H4 (cell line): ENCODE measurements at places on chromosomes 1 and 21. TPM values are rescaled to one million over a fixed set of nuclear protein-coding genes. Genes with fewer than 3 reads are reported as not detected.
A peak's percentile ranks its signal among the peaks of the same experiment; 100 is the strongest.

The SPATA46 gene
- not detected in 2 replicates for total RNA-seq

The LCE1B gene
- not detected in 2 replicates for total RNA-seq

- DNase-seq, result peak; percentile 76
Measured at GRCh38 chr1:22420455-22421053, 31.1 kb upstream of the ZBTB40 start.

DNA sequence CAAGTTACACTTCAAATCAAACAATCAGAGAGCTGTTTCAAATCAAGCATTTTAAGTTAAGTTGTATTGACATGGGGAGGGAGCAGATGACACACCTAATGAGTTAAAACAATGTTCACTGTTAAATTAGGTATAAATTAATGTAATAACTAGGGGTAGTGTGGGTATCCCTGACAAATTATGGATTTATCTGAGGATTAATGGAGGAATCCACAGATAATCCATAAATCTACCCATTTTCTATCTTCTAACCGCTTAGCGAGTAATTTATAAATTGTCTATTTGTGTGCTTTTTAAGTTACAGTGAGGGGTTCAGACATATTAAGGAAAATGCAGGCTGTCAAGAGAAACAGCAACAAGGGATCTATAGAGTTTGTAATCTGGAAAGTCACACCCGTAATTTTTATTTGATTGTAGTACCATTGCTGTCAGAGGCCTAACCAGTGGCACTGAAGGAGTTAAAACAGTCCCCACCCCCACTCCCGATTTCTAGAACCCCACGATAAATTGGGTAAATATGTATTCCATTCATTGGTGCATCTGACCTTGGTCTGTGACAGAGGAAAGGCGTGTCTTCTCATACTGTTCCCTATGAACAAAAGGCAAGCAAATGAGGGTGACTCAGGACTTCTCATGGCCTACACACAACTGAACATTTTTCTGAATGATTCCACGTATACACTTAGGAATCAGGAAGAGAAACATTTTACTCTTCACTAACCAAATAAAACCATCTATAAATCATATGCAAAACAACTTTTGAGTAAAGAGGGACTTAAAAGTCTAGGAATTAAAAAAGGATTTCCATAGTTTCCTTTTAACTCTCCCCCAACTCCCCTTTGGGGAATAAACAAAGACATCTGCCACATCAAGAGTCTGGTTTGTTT, 7.4 kb downstream of the IRF2BP2 start:
- peak; percentile 90 for DNase-seq

GRCh38 chr1:90922996-90923395, 98.8 kb downstream of the ZNF644 start:
- no peak for DNase-seq

- DNase-seq, result no peak
Measured at GRCh38 chr1:114485286-114485685, 25.7 kb downstream of the TRIM33 start.

DNA sequence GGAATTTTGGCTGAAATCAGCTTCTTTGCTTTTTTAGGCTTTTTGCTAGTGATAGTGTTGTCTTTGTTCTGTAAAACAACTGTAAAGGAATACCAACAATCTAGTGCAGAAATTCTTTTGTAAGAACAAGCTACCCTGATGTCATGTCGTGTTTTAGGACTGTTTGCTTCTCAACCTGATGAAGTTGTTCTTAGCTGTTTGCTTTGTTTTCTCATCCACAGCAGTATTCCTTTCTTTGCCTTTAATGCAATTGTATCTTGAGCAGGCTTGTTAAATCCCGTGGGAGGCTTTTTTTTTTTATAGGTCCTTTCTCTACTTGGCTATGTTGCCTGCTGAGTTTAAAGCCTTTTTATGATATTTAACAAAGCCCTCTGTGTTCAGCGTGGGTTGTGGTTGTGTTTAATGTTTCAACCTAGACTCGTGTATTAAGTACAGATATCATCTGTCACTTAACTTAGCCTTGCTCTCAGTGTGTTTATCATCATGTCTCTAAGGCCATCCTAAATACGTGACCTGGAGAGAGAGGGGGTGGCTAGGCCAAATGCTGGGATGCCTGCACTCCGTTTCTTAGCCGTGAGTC, 31.6 kb downstream of the ADARB1 start:
- DNase-seq, result no peak

DNA sequence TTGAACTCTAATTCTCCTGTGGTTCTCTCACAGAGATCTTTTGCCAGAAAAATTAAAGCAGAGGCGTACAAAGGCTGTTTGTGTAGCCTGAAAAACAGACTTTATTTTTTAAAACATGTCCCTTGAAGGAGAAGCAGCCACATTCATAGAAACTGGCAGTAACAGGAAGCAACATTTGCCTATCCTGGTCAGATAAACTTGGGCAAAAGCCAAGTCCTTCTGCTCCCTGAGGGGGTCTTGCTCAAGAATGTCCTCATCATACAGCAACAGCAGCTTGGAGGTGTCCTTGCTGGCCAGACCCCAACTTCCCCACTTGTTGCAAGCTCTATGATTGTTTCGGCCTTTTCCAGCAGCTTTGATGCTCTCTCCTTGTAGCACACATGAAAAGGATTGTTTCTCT, 36.3 kb downstream of the MSTO1 start:
- no peak for DNase-seq

- DNase-seq, result peak; percentile 30
Measured at GRCh38 chr1:117366177-117367045, 838 bp upstream of the MAN1A2 start.

DNA sequence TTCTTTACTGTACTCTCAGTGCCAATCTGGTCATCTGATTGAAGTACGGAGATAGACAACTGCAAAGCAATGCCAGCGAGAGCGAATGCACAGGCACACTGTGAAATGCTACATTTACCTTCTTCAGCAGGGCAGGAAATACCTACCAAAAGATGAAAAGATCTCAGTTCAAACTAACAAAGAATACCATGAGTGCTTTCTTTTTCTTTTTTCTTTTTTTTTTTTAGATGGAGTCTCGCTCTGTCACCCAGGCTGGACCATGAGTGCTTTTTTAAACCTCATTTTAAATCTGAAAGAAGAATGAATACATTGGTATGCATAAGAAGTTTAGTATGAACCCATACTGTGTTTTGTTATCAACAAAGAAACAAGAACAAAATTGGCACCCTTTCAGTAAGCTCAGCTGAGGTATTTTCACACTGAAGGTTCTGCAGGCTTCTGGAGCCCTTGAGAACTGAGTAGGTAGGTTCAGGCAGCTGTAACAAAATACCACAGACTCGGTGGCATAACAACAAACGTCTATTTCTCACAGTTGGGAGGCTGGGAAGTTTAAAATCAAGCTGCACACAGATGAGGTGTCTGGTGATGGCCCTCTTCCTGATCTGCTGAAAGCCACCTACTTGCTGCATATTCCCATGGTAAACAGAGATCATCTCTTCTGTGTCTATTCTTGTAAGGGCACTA, 1.7 kb upstream of the CHI3L2 start:
- no peak for DNase-seq

- DNase-seq, result no peak
Measured at GRCh38 chr1:207740207-207740606, 11.6 kb upstream of the CD46 start.

GRCh38 chr1:205016075-205016474, 26.9 kb upstream of the CNTN2 start:
- no peak for DNase-seq

DNA sequence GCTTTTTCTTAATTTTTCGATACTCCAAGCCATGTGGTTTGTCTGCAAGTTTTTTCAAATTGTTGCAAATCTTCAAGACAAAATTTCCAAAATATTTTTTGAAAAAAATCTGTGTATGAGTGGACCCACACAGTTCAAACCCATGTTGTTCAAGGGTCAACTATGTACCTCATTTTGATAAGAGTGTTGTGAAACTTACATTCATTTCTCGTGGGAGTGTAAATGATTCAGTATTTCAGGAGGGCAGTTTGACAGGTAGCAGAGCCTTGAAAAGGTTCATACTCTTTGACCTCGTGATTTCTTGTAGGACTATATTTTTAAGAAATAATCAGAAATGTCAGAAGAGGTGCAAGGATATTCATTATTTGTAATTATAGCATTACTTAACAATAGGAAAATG, 68.0 kb downstream of the ANGPTL1 start:
- DNase-seq, result no peak

DNA sequence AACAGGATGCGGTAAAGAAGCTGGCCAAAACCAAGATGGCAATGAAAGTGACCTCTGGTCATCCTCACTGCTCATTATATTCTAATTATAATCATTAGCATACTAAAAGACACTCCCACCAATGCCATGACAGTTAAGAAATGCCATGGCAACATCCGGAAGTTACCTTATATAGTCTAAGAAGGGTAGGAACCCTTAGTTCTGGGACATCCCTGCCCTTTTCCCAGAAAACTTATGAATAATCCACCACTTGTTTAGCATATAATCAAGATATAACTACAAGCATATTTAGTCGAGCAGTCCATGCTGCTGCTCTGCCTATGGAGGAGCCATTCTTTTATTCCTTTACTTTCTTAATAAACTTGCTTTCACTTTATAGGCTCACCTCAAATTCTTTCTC, 79.8 kb downstream of the DDX20 start:
- DNase-seq, result no peak

DNA sequence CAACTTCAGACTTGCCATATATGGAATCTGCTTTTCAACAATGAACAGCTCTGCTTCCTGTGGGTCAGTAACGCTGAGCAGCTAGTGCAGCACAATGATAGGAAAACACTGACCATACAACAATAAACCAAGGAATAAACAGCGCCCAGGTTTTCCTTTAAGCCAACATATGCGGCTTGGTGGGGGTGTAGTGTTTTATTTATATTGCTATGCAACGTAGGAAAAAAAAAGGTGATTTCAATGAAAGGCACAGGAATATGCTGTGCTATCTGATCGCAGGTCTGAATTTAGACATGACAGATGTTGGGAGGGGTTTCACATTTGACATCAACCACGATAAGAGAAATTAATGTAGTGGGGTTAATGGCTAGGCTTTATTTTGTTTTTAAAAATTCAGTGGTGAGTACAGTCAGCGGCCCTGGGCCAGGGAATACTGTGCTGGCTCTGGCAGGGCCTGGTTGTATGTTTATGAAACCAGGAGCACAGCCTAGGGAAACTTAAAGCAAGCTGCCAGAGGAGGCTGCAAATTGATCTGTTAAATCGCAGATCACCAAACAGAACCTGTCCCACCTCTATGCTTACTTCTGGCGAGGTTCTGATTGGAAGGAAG, 4.3 kb downstream of the TSPAN2 start:
- no peak for DNase-seq

GRCh38 chr1:32100359-32100758, 7.5 kb upstream of the KPNA6 start:
- no peak for DNase-seq

DNA sequence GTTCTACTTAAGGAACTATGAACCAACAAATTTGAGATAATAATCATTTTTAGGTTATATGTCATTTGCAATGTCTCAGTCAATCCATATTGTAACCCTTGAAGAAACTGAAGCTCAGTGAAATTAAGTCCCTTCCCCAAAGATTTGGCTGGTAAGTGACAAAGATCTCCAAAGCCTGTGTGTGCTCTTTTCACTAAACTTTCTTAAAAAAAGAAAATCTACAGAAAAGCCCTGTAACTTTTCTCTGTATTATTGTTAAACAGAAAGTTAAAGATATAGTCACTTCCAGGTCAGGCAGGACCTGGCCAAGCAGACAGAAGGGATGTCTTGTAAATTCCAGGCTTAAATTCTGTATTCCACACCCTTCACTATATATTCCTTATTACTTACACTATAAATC, 1.5 kb downstream of the LIX1L start:
- DNase-seq, result no peak

DNA sequence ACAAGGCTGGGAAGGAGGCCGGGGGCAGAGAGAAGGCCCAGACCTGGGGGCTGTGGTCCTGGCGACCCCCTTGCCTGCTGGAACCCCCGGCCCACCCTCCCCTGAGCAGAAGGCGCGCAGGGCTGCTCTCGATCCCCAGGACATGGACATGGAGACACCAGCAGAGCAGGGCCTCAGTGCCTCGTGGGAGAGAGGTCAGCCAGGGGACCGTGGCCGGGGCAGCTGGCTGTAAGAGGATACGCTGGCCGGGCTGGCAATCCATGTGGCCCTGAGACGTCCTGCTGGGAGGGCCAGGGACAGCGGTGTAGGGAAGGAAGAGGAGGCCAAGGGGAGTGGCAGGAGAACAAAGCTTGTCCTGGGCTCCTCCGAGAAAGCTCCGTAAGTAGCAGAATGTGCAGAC, 132.2 kb downstream of the CASZ1 start:
- DNase-seq, result no peak

DNA sequence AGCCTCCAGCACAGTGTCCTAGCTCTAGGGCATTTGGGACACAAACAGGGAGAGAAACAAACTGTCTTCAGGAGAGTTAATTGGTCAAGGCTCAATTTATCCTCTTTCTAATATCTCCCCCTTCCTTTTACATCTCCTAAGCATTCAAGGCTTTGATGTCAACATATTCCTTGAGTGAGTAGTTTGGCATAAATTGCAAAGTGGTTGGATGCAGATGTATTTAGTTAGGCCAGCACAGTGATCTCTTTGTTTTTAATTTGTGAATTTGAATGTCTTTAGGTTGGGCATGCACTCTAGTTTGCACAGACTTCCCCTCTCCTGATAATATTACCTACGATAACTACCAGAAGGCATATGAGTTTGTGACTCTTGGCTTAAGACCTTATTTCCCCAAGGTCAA, 12.5 kb upstream of the OLFML2B start:
- DNase-seq, result no peak

- no peak for DNase-seq
Measured at GRCh38 chr1:55329091-55329490, 113.9 kb upstream of the USP24 start.

GRCh38 chr1:231702331-231702730, 75.7 kb downstream of the DISC1 start:
- no peak for DNase-seq

DNA sequence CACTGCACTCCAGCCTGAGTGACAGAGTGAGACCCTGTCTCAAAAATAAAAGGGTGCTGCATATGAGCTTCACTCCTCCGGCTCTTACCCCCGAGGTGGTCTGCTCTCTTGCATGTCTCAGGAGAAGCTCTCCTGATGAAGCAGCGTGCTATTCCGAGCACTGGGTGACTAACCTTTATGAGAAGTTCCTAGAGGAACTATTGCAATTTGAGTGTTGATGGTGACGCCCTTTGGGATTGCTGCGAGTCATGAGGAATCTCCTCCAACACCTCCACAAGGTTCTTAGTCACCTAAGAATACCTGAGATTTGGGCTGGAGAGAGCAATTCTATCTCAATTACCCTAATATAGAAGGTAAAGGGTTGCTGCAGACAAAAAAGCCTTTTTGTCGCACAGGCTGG, 40.8 kb upstream of the TINAGL1 start:
- no peak for DNase-seq

GRCh38 chr1:165367375-165367993, 11.0 kb upstream of the LMX1A start:
- peak; percentile 58 for DNase-seq
